Activated CD8-positive, alpha-beta T cell treated with anti-CD3 and anti-CD28 coated beads, Interleukin-2, amount 10 ng/mL, durations not matched to agents 7 days and 5 days (primary cell): ENCODE measurements at places on chromosomes 7 and 10.
A peak's percentile ranks its signal among the peaks of the same experiment; 100 is the strongest.

DNA sequence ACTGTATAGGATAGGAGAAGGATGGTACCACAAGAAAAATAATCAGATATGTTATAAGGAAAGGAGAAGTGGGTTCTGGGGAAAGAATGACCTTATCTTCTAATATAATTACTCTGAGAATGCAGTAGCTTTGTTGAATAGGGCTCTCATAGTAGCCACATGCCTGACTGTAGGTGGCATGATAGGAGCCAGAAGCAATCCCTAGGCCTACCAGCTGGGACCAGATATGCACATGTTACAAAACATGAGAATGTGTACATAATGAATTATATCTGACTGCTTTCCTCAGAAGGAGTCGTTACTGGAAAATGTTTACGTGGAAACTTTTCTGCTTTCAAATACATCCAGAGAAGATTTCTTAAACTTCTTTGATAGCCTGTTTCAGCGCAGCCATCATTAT, 53.2 kb upstream of the FAM3C start:
- no peak overlapping the region for H3K4me3 ChIP-seq

GRCh38 chr7:5523052-5523711, 99.5 kb upstream of the TNRC18 start:
- peak overlapping the region; percentile 53 for H3K4me3 ChIP-seq
- peaks cover 46% of the 10 kb centered on the region for H3K36me3 ChIP-seq
- peaks cover 24% of the 10 kb centered on the region for H3K4me1 ChIP-seq
- peak; percentile 55 for DNase-seq

DNA sequence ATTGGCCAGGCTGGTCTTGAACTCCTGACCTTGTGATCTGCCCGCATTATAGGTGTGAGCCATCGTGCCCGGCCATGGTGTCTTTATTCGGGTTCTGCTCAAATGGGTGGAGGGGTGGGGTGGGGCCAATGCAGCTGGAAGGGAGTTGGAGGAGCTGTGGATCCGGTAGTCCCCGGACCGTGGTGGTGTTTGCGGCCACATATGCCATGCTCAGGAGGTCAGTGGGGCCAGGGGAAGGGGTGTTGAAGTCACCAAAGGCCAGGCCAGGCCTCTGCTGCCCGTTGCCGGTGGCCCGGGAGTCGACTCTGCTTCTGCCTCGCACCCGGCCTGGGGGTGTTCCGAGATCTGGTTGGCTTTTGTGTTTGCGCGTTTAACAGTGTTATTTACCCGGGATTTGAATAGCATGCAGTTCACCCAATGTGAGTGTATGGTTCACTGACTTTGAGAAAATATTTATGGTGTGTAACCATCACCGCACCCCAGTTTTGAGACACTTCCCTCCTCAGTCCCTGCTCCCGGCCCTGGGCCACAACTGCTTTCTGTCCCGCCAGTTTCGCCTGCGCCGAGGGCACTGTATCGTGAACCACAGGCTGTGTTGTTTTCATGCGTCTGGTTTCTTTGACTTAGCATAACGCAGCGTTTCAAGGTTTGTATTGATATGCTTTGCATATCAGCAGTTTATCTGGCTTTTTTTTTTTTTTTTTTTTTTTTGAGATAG, 10.7 kb downstream of the INPP5A start:
- no peak for DNase-seq
- H3K4me1 ChIP-seq, result peaks cover 62% of the 10 kb centered on the region
- no peak overlapping the region for H3K4me3 ChIP-seq
- H3K27ac ChIP-seq, result no peak overlapping the region

- H3K27me3 ChIP-seq, result peaks cover 2% of the 10 kb centered on the region
- H3K36me3 ChIP-seq, result no peaks in the 10 kb centered on the region
- no peak overlapping the region for H3K27ac ChIP-seq
- H3K4me1 ChIP-seq, result no peaks in the 10 kb centered on the region
Measured at GRCh38 chr10:125039354-125039769, 97.4 kb downstream of the ZRANB1 start.

GRCh38 chr10:19862811-19863515, 46.7 kb downstream of the PLXDC2 start:
- DNase-seq, result no peak
- no peaks in the 10 kb centered on the region for H3K36me3 ChIP-seq
- H3K4me1 ChIP-seq, result no peaks in the 10 kb centered on the region
- no peaks in the 10 kb centered on the region for H3K27me3 ChIP-seq

- H3K4me3 ChIP-seq, result no peak overlapping the region
- peaks cover 10% of the 10 kb centered on the region for H3K27me3 ChIP-seq
- H3K27ac ChIP-seq, result no peak overlapping the region
- DNase-seq, result no peak
- H3K36me3 ChIP-seq, result no peaks in the 10 kb centered on the region
Measured at GRCh38 chr7:131166066-131166465, 161.6 kb upstream of the MKLN1 start.
